ENCODE measurements at places on chromosomes 11 and 22.

GRCh38 chr22:37126882-37127281, 17.4 kb upstream of the TMPRSS6 start:
- DNase-seq: no peak

DNA sequence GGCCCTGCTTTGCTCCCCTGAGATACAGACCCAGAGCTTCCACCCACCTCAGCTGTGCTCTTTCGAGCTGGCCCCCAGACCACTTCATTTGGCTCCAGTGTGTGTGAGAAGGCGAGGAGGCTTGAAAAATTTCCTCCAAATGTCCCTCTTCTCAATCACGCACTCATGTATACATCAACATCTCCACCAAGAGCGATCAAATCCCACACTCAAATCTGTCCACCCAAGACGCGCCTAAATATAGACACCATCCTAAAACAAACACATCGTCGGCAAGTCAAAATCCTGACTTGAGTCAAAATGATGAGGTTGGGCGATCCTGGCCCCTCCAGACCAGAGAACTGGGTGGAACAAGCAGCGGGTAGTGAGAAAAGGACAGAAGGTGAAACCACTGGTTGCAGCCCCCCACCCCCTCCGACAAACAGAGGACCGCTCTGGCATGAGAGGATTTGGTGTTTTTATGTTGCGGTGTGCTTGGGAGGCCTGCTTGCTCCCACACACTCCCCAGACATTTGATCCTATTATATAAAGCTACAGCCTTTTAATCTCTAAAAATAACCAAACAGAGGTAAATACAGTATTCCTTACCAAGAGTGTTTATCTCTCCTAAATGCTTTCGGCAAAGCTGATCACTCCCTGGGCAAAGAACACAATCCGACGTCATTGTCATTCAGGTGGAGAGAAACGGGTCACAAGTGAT, 10.2 kb downstream of the MN1 start:
- DNase-seq: no peak

GRCh38 chr11:8531982-8532381, 62.0 kb downstream of the STK33 start:
- DNase-seq: no peak

DNA sequence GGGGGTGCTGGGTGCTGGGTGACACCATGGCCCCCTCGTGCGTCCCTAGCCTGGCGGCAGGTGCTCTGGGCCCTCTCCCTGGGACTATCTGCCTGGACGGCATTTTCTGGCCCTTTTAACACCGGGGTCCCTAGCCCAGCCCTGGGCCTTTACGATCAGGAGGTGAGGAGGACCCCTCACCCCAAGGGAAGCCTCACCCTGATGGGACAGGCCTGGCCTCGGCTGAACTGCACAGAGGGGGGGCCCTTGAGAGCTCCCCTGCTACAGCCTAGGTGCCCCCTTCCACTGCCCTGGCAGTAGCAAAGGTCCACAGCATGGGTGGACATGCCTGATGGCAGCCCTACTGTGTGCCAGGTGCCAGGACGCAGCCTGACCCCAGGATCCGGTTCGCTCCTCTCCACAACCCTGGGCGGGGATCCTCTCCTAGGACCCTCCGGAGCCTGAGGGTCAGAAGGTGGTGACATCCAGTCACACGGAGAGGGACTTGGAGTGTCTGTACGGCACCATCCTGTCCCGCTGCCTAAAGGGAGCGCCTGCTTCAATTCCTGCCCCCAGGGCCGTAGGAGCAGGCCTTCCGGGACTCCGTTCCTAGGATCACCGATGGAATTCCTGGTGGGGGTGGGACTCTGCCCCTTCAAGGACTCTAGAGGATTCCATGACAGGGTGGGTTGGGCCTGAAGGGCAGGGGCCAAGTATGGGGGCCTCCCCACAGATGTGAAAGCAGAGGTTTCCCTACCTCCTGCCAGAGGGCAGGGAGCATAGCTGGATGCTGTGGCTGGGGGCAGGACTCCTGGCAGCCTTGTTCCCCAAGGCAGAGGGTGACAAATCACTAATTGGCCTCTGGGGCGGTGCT, 33.0 kb upstream of the TH start:
- DNase-seq: no peak

DNA sequence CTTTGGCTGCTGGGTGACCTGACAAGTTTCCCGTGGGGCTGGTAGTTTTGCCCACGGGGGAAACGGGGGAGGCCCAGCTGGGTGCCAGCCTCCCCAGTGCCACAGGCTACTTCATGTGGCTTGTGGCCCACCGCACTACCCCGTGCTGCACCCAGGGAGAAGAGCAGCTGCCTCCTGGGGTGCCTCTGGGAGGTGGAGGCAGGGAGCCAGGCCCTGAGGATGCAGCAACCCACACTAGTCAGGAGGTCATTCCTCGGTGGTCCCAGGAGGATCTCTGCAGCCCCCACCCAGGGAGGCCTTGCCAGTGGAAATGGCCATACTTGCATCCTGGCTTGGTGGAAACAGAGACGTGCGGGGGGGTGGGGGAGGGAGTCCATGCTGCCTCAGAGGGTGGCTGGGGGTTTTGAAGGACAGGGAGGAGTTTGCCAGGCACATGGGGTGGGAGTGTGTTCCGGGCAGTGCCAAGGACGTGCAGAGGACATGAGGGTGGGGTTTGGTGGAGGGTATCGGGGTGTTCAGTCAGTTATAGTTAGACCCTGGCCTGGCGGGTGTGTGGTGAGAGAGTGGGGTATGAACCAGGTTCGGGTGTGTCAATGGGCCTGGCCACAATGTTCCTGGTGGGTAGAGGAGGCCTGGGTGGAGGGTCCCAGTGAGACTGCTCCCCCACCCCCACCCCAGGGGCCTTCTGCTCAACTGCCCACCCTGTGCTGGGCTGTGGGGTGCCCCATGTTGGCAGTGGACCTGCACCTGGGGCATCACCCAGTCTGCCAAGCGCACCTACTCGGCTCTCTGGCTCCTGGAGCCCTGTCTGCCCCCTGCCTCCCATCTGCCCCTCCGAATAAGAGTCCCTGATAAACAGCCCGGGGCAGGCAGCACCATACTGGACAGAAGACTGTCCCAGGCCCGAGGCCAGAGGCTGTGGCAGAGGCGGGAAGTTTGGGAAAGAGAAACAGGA, 3.8 kb downstream of the PIM3 start:
- DNase-seq: no peak

DNA sequence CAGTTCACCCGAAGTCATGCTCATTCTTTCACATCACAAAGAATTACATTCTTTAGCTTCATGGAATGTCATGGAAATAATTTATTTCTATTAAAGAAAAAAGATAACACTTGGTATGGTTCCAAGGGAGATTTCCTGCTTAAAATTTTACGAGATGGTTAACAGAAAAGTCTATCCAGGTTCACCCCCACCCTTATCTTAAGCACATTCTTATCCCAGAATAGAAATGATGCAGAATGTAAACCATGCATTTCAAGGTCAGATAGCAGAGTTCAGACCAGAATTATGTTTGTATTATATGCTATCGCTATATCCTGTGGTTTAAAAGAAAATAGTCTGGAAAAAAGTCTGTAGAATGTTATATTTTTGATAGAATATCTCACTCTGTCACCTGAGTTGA, 58.7 kb downstream of the GAS2 start:
- DNase-seq: no peak

DNA sequence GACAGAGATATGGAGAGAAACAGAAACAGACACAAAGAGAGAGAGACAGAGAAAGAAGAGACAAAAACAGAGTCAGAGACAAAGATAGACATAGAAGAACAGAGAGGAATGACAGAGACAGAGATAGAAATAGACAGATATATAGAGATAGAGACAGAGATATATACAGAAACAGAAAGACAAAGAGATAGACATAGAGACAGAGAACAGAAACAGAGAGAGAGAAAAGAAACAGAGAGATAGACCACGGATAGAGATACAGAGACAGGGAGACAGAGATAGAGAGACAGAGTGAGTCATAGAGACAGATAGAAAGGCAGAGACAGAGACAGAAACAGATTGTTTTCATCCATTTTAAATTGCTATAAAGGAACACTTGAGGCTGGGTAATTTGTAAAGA, 12.3 kb upstream of the MPEG1 start:
- DNase-seq: no peak

DNA sequence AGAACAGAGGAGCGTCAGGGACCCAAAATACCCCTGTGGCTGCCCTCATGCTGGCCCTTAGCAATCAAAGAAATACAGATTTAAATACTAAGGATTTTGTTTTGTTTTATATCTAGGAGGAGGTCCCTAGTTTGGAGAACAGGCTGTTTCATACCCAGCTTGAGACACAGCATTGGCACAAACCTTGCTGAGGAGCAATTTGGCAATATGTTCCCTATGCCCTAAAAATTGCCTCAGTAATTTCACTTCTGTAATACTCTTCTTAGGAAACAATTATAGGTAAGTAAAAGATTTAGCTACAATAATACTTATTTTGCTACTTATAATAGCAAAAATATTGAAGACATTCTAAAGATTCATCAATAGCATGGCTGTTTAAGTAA, 37.0 kb downstream of the TSKU start:
- DNase-seq: no peak

GRCh38 chr22:35812600-35812999, 94.9 kb downstream of the APOL5 start:
- DNase-seq: no peak

DNA sequence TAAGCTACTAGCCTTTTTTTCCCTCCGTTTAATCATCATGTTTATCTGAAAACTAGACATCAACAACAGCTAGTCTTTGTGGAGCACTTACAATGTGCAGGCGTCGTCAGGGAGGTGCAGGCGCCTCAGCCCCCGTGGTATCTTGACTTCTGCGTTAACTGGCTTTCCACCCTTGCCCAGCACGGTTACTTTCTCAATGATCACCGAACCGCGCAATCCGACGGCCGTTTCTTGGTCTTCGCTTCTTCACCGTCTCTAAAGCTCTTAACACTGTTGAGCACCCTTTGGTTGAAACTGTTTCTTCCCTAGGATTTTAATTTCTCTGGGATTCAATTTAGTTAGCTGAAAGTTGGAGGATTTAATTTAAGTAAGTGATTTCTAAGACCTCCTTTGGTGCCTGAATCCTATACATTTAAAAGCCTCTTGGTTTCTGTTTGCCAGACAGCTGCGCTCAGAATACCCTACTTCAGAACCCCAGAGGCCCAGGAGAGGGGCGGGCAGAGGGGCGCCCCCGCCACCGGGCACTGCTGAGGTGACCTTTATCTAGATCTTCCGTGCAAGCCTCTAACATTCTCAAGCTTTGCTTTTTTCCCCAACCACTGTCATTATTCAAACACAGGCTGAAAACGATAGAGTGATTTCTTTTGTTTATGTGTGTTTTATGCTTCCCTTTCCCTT, 18.0 kb upstream of the TMEM218 start:
- no peak for DNase-seq

Measured in bone marrow (tissue), 2 donors.